ENCODE measurements at places on chromosomes 1 and 21. TPM values are rescaled to one million over a fixed set of nuclear protein-coding genes. Genes with fewer than 3 reads are reported as not detected.

The BTBD19 gene
- 0.56 TPM for total RNA-seq

DNA sequence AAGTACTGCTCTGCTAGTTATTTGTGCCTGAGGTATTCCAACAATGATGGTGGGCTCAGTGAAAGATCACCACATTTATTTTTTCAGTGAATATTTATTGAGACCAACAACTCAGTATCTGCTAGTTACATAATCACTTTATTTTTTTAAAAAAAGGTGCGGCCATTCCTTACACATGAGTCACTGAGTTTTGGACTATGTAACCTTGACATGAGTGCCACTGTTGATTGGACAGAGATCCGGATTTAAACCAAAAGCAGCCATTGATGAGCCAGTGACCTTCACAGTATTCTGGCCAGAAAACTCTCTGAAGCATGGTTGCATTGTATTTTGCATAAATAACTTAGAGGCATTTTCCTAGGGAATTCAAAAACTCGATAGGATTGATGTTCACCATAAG is 79.5 kb downstream of the NUF2 start:
- H3K36me3 ChIP-seq = no peaks in the 10 kb centered on the region
- no peak overlapping the region for H3K4me3 ChIP-seq
- H3K27ac ChIP-seq = no peak overlapping the region
- H3K27me3 ChIP-seq = peaks cover 3% of the 10 kb centered on the region
- no peak for DNase-seq

DNA sequence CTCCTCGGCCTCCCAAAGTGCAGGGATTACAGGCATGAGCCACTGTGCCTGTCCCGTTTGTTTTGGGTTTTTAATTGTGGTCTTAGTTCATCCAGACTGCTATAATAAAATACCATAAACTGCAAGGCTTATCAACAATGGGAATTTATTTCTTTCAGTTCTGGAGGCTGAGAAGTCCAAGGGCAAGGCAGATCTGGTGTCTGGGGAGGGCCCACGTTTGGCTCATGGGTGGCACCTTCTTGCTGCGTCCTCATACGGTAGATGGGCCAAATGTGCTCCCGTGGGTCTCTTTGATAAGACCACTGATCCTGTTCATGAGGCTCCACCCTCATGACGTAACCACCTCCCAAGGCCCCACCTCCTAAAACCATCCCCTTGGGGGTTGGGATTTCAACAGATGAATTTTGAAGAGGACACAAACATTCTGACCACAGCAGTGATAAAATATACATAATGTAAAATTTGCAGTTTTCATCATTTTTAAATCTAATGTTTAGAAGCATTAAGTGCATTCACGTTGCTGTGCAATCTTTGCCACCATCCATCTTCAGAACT is 133.4 kb upstream of the ERRFI1 start:
- H3K36me3 ChIP-seq = no peaks in the 10 kb centered on the region
- H3K4me3 ChIP-seq = no peak overlapping the region
- no peak overlapping the region for H3K27ac ChIP-seq
- H3K4me1 ChIP-seq = peaks cover 3% of the 10 kb centered on the region
- DNase-seq = no peak
- H3K27me3 ChIP-seq = no peaks in the 10 kb centered on the region

DNA sequence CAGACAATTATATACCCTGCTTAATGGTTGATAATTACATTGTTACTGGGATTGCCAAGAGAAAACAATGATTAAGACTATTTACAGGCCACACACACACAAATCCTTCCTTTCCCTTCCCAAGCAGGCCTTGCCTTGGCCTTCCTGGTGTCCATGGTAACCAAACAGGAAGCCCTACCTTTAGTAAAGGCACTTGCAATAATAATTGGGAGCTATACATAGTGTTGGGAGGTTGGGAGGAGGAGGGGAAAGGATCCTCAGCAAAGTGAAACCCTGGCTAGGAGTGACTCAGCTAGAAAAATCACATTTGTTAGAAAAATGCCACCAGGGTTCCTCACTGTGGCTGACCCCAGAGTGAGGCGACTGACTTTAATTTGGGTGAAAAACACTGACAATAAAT is 122.3 kb upstream of the ADAR start:
- H3K4me1 ChIP-seq = peaks cover 10% of the 10 kb centered on the region
- H3K4me3 ChIP-seq = no peak overlapping the region
- no peaks in the 10 kb centered on the region for H3K36me3 ChIP-seq
- peak; percentile 38 for DNase-seq

- H3K27ac ChIP-seq = no peak overlapping the region
- H3K27me3 ChIP-seq = peaks cover 7% of the 10 kb centered on the region
- H3K4me3 ChIP-seq = no peak overlapping the region
These were observed 92.1 kb downstream of the SPSB1 start for GRCh38 chr1:9384751-9385245.

- DNase-seq = peak; percentile 34
- peaks cover 5% of the 10 kb centered on the region for H3K27me3 ChIP-seq
- no peak overlapping the region for H3K27ac ChIP-seq
- no peaks in the 10 kb centered on the region for H3K36me3 ChIP-seq
These were observed 130.6 kb downstream of the SNX7 start for GRCh38 chr1:98792123-98792522.

DNA sequence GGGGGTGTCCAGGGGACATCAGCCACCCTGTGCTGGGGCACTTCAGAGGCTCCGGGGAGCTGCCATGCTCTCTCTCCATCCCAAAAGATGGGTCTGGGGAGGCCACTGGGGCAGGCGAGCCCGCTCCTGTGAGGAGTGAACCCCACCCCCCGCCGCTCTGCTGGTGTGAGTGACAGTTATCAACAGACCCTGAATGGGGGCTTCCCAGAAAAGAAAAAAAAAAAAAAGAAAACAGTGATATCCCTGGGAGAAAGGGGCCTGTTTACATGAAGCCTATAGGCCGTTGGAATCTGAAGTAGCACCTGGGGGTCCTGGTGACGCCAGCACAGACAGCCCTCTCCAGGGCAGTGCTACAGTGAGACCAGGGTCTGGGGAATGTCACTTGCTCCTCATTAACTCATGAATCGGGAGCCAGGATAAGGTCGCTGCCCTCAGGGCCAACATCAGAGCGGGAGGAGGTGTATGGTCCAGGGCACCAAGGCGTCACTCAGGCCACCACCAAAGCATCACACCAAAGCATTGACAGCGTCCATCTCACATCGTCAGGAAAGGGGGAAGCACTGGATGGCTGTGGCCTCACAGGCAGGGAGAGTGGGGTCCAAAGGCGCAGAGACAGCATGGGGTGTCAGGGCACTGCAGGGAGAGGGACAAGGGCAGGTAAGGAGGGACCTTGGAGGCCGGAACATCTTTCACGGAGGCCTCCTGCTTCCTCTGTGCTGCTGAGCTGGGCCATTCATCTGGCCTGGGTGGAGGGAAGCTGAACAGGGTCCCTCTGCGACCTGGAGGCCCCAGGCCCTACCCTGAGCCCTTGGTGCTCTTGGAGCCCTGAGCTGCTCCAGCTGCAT is 8.4 kb upstream of the NPHP4 start:
- H3K27ac ChIP-seq = no peak overlapping the region
- no peaks in the 10 kb centered on the region for H3K4me1 ChIP-seq
- no peaks in the 10 kb centered on the region for H3K36me3 ChIP-seq
- H3K4me3 ChIP-seq = no peak overlapping the region

DNA sequence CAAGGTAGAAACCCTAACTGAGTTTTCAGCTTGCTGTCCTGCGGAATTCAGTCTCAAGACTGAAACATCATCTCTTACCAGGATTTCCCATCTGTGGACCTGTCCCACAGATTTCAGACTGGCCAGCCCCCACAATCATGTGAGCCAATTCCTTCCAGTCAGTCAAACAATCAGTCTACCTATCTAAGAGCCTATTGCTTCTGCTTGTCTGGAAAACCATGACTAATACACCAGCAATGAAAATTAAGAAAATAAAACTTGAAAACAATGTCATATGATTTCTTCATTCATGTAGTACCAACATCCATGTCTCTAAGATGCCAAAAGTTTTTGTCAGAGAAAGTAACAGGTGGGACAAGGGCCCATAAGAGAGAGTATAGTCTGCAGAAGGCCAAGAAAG is 57.6 kb upstream of the CRB1 start:
- no peak overlapping the region for H3K4me3 ChIP-seq
- H3K27ac ChIP-seq = no peak overlapping the region
- no peak for DNase-seq
- H3K4me1 ChIP-seq = no peaks in the 10 kb centered on the region
- H3K36me3 ChIP-seq = no peaks in the 10 kb centered on the region
